ENCODE measurements at places on chromosomes 4 and X.

DNA sequence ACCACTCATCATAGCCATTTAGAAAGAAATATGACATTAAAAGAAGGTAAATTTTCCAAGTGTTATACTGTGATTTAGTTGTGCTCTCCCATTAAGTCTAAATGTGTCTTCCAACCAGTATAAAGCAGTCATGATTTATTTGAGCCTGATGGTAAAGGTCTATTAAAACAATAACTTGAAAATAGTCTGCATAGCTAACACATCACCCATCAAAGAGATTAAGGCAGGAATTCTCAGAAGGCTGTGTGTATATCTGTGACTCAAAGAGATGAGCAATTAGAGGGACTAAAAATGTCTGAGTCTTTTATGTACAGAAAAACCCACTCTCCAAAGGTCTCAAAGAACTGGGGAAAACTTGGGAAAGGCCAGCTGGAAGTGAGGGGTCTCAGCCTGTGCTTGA, 70.3 kb upstream of the IQCM start:
- DNase-seq: no peak

DNA sequence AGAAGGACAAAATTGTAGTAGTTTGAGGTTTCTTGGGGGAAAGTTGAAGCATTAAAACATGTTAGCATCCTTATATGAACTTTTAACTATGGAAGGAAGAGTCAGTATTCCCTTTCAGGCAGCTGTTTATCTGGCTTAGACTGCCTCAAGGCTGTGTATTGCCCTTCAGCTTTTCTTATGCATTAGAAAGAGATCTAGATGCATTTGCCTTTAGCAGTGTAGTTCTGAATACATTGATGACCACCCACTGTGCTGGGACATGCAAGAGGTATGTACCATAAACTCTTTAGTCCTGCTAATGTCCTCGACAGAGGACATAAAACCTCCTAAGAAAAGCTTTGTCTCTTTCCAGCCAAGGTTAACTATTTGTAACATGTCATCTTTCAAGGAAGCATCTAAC, 2.9 kb downstream of the FAM200B start:
- DNase-seq: no peak

DNA sequence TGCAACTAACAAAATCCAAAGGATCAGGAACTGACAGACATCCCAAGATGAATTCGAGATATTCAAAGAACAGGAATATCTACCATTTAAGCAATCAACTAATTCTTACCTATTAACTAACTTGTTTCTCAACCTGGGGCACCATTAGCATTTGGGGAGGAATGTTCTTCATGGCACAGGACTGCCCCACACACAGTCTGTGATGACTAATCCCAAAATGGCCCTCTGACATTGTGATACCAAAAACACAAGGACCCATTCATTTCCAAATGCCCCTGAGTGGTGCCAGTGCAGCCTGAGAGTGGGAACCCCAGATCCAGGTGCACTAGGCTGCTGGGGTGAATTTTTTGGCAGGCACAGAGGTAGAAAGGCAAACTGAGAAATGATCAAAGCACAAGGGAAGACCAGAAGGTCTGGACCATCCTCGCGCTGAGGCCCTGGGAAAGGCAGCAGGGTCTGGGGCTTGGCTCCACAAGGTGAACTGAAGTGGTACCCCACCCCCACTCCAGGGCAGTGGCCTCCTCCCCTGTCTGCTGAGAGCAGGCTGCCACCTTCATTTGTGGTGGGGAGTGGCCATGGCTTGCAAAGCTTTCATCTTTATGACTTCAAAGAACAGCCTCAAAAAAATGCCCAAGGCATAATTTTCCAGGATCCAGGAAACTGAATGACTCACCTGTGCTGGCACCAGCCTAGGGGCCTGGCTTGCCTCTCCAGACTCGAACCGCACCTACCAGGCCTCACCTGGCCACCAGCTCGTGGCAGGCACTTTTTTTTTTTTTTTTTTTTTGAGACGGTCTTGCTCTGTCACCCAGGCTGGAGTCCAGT, 122.4 kb downstream of the BCOR start:
- DNase-seq: peak; percentile 37

DNA sequence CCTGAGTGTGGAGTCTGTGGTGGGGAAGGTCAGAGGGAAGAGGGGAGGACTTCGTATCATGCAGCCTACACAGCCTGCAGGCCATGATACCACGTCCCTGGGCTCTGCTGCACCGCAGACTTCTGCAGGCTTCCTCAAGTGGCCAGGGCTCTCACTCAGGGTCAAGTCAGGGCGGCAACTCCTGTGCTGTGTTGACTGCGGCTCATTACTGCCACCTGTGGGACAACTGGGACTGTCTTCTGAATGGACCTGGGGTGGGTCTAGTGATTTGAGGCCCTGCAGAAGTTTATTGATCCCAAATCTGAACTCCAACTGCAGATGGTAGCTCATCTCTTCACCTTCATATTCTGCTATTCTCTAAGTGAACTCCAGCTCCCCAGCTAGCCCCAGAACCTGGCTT, 167.1 kb downstream of the NSUN7 start:
- no peak for DNase-seq

All from DMS79 treated with DMSO at 0.1 percent for 48 hours (cell line).